ENCODE measurements at places on chromosomes 2 and 18.

DNA sequence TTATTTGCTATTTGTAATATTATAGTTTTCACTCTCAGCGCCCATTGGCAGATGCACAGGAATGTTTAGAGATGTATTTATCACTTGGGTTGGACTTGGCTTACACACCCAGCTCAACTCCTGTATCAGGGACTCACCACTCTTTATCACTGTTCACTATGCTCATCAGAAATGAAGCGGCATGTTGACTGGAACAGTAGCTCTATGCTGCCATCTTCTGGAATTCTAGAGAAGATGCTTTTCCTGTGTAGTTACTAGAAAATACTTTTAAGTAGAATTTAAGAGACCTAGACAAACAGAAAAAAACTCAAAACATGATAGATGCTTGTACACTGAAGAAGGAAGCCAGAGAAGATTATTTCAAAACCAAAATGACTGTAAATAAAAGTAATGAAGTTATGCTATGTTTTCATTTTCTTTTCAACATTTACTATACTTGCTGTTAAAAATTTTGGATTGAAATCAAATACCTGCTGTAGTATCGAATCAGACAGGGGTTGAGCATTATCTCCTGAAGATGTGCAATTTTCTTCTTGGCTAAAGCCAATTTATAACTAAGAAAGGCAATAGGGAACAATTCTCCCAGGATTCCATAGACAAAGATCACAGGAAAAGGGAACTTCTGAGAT, 47.4 kb upstream of the NXPH2 start:
- DNase-seq = no peak

- DNase-seq = no peak
These were observed 16.5 kb downstream of the SEPTIN10 start for GRCh38 chr2:109597283-109597682.

GRCh38 chr18:3233433-3234168, 13.8 kb upstream of the MYOM1 start:
- no peak for DNase-seq

GRCh38 chr2:190451561-190452176, 43.5 kb downstream of the MFSD6 start:
- DNase-seq = no peak

DNA sequence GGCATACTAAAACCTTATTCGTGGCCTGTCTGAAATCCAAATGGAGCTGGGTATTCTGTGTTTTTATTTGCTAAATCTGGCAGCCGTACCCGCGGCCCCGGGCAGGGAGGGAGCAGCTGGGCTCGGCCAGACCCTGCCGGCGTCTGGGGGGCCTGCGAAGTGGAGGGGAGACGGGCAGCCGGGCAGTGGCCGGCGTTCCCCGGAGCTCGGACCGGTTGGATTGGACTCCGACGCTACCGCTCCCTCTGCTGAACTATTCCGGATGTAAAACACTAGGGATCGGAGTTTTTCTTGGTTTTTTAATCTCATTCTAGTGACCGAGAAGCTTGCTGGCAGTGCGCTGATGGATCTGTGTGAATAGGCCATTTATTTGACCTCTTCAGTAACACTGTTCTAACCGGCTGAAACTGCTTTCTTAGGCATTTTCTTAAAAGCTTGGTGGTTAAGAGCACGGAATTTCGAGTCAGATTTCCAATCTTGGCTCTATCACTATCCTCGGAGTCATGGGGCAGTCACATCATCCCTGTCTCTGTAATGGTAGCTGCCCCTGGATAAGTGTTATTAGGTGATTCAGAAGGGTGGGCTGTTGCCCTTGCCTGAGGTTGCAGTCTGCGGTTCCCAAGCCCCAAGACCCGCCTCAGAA, 694 bp downstream of the UNC50 start:
- no peak for DNase-seq

- DNase-seq = no peak
These were observed 93.8 kb upstream of the KCNH7 start for GRCh38 chr2:162932416-162932815.

- DNase-seq = no peak
These were observed 45.4 kb upstream of the TMEM163 start for GRCh38 chr2:134764164-134764563.

GRCh38 chr2:212831671-212832199, 293.1 kb upstream of the ERBB4 start:
- DNase-seq = no peak

GRCh38 chr2:154706660-154707059, 8.2 kb downstream of the KCNJ3 start:
- DNase-seq = no peak

GRCh38 chr2:86821306-86821705, 30.6 kb upstream of the CD8A start:
- no peak for DNase-seq

- peak; percentile 21 for DNase-seq
These were observed 53.0 kb downstream of the BIN1 start for GRCh38 chr2:127053731-127054603.

DNA sequence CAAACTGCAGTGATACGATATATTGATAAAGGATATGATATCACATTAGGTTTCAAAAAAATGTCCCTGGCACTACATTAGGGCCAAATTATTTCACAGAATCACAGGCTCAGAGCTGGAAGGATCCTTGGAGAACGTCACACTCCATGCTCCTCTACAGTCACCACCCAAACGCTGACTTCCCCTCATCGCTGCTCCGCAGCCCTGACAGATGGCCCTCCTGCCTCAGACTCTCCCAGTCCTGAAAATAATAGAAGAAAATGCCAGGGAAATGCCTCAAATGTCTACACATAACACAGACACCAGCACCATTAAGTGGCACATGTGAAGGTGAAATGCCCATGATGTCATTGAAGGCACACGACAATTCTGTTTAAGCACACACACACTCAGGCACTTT, 72.0 kb downstream of the ZNF521 start:
- no peak for DNase-seq

DNA sequence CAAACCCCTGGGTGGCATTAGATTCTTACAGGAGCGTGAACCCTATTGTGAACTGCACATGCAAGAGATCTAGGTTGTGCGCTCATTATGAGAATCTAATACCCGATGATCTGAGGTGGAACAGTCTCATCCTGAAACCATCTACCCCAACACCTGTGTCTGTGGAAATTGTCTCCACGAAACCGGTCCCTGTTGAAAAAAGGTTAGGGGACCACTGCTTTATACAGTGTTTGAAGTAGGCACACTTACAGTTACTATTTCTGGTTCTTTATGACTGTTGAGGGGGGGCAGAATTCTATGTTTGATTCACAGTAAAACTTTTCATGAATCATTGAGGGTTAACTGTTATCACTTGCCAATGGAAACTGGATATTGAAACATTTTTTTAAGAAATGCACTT, 72.0 kb downstream of the RIF1 start:
- no peak for DNase-seq

Measured in heart left ventricle (tissue), 16 donors.